ENCODE measurements at places on chromosomes 7 and 10.

DNA sequence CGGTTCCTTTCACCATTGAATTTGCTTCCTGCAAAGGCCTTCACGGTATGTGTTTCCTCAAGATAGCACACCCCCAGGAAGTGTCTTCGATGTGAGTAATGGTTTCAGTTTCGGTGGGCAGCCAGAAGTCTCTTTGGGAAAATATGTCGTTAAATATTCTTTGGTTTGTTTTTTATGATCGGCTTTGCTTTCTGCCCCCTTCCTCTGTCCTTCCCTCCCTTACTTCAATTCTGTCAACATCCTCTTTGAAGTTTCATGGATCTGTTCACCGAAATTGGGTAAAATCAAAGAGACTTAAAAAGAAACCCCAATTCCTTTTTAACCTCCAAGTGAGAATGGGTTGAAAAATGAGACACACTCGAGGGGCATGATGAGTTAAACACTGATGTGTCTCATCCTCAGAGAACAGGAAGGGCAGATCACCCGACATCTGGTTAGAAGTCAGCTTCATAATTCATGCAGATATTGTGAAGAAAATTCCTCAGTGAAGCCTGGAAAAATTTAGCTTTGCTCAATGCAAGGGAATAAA lies 170.8 kb upstream of the HABP2 start:
- no peak for DNase-seq

DNA sequence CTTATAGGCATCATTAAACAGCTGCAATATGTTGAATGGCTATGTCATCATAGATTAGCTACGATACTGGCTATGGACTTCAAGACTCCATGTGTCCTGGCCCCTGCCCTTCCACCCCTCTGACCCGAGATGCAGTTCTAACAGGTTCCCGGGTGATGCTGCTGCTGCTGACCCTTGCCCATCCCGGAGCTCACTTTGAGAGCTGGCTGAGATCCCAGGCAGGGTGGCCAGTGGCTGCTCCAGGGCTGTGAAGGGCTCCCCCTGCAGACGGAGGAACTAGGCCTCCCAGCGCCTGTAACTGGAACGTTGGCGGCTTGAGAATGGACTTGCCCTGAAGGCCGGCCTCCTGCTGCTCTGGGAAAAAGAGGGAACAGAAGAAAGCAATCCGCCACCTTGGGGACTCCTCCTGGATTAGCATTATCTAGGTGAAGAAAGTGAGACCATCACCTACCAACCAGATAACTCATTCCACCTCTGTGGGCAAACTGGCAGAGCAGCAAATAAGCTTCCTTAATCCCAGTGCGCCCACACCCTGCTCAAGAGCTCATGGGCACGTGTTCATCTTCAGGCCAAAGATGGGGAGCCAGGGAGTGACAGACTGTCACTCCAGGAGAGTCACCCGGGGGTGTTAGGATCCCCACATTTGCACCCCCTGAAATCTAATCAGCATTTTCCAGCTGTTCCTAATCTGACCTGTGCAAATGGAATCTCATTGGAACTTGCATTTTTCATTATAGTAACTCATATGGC lies 56.8 kb downstream of the PARP12 start:
- DNase-seq: no peak

GRCh38 chr7:45691155-45691656 lies 117.0 kb downstream of the ADCY1 start:
- no peak for DNase-seq

DNA sequence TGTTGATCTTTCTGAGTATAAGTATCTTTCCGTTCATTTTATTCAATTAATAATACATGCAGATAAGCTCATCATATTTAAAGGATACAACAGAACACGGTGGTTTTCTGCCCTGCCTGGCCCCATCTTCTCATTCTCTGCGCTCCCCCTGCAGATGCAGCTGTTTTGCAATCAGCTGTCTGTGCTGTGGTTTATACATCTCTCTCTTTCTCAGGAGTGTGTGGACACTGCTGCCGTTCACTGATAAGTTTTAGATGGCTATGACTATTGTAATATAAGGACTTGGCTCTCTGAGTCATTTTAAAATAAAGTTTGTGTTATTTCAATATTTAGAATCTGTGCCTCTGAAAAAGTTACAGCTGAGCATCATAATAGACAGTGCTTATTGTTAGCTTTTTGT lies 54.5 kb downstream of the CUL1 start:
- DNase-seq: no peak

GRCh38 chr10:74988054-74988775 lies 123.2 kb upstream of the SAMD8 start:
- DNase-seq: no peak

- no peak for DNase-seq
Observed at GRCh38 chr7:31893365-31893764, 176.8 kb downstream of the PDE1C start.

- DNase-seq: no peak
Observed at GRCh38 chr10:119778776-119779445, 53.1 kb downstream of the INPP5F start.

GRCh38 chr7:79091661-79092060 lies 361.8 kb downstream of the MAGI2 start:
- no peak for DNase-seq

DNA sequence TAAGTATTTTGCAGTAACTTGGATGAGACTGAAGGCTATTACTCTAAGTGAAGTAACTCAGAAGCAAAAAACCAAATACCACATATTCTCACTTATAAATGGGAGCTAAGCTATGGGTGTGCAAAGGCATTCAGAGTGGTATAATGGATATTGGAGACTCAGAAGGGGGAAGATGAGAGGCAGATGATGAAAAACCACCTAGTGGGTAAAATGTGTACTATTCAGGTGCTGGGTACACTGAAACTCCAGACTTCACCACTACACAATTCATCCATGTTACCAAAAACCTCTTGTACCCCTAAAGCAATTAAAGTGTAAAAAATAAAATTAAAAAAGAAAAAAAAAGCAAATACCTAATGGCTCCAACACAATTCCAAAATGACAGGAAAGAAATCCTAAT lies 351.7 kb downstream of the NXPH1 start:
- no peak for DNase-seq
